Tibial artery (tissue), 4 donors: ENCODE measurements at places on chromosomes 16 and 17.

DNA sequence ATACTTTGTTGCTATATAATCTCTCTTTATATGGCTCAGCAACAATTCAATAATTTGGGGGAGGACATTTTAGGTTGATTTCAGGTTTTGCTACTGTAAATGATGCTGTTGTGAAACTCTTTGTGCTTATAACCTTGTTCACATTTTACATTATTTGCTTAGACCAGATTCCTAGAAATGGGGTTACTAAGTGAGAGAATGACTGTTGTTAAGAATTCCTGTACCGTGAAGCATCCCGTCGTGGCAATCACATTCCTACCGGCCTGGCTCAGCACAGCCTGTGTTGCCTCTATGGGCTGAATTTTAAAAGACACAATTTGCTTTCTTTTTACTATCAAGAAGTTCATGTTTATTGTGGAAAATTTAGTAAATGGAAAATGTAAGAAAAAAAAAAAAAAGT is 31.4 kb downstream of the B9D1 start:
- no peak for DNase-seq

DNA sequence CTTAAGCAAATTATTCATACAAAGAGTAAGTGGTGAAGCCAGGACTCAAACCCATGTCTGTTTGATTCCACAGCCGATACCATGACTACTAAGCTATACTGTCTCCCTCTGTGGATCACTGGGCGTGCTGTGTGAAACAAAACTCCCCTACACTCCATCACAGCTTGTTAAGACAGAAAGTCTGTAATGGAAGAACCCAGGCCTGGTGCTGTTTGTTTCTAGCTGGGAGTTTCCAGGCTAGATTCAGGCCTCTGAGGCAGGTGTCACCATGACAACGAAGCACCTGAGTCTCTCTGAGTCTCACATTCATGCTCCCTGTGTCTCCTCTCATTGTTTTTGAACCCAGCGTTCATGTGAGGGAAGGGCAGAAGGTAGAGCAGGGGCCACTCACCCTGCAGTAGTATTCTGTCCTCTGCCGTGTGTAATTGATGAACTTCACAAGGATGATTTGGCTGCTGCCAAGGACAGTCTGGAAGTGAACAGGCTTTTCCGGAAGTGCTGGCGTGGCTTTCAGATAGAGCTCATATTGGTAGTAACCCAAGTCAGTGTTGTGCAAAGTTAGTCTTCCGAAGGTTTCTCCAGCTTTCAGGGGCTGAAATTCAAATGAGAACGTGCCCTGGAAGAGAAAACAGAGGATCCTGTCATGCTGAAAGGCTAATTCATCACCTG is 8.6 kb upstream of the VAC14 start:
- DNase-seq, result no peak

- DNase-seq, result no peak
These were observed 38.0 kb downstream of the SLC5A11 start for GRCh38 chr16:24883714-24884151.

DNA sequence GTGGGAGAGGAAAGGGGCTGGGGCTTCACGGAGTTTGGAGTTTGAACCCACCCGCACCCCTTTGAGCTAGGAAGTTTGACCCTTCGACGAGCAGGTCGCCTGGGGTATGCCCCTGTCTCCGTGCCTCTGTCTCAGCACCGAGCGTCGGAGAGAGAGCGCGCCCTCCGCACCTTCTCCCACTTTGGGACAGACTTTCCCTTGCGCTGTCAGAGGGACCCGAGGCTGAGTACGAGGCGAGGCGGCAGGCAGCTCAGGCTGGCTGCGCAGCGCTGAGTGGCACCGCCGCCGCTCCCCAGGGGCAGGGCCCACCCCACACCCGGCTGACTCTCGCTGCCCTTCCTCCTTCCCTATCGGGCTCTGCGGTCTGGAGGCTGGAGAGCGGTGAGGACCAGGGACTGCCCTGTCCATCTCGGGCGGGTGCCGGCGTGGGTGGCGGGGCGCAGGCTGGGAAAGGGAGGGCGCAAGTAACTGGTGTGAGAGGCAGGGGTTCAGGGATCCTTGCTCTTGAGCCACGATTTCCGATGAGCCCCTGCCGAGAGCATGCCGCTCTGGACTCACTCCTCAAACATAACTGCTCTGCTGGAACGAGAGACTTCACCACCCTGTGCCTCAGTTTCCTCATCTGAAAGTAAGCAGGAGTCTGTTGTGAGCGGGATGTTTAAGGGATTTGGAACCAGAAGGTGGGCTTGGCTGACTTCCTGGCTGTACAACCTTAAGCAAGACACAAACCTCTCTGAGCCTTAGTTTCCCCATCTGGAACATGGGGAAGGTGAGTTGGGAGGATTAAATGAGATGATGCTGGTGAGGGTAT is 981 bp downstream of the BEAN1 start:
- DNase-seq, result no peak

GRCh38 chr16:86513471-86514277 is 3.3 kb downstream of the FOXF1 start:
- DNase-seq, result no peak

- DNase-seq, result no peak
These were observed 13.2 kb upstream of the NKD1 start for GRCh38 chr16:50534958-50535357.

DNA sequence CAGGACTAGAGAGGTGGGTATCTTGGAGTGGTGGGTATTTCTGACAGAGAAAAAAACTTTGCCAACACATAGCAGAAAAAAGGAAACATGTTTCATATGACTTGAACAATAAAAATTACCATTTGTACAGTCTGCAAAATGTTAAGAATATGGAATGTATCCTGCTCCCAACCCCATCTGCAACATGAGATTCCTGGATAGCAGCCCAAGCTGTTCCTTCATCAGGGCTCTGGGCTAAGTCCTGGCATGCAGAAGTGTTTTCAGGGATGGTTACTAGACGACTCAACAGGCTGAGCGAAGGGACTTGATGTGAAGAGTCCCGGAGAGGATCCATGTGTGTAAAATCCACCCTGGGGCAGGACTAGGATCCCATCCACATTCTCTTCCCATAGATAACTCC is 121.0 kb upstream of the IRX3 start:
- no peak for DNase-seq

DNA sequence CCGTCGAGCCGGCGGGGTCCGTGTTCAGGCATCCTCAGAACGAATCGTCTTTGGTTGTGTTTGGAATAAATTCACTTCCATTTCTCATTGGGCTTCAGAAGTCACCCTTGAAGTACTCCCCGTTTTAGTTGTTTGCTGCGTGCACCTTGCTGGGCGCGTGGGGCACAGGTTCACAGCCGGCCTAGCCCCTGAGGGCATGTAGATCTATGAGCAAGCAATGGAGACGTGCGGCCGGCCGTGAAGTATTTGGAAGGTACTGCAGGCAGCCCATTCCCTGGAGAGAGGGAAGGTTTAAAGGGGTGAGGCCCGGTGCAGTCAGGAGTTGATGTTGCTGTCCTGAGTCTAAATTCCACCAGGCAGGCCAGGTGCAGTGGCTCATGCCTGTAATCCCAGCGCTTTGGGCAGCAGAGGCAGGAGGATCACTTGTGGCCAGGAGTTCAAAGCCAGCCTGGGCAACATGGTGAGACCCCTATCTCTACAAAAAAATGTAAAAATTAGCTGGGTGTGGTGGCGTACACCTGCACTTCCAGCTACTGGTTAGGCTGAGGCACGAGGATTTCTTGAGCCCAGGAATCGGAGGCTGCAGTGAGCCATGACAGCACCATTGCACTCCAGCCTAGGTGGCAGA is 714 bp downstream of the ACSF3 start:
- DNase-seq, result no peak

DNA sequence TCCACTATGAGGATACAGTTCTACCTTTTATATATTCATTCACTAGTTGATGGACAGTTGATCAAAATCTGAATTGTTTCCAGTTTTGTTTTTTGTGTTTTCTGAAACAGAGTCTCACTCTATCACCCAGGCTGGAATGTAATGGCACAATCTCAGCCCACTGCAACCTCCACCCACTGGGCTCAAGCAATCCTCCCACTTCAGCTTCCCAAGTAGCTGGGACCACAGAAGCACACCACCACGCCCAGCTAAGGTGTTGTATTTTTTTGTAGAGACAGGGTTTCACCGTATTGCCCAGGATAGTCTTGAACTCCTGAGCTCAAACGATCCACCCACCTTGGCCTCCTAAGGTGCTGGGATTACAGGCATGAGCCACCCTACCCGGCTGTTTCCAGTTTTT is 21.0 kb downstream of the LSM12 start:
- no peak for DNase-seq

- DNase-seq, result no peak
These were observed 6.4 kb upstream of the TMC5 start for GRCh38 chr16:19411298-19411697.

DNA sequence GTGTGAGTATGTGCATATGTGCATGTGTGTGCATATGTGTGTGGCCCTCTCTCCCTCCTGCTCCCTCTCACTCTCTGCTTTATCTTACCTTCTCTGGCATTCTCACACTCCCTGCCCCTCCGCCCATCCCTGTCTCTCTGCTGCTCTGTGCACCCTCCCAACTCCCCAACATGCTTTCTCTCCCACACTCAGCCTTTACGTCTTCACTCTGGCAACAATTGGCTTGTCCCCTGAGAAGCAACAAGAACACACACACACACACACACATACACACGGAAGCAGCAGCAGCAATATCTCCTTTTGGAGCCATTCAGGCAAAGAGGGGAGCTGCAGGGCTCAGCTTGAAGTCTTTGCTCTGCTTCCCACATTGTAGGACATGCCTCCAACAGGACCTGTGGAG is 27.8 kb downstream of the PITPNM3 start:
- DNase-seq, result no peak

GRCh38 chr17:77923776-77924513 is 34.6 kb upstream of the TNRC6C start:
- DNase-seq, result peak; percentile 19

GRCh38 chr17:12386225-12386624 is 279.5 kb upstream of the MYOCD start:
- no peak for DNase-seq

DNA sequence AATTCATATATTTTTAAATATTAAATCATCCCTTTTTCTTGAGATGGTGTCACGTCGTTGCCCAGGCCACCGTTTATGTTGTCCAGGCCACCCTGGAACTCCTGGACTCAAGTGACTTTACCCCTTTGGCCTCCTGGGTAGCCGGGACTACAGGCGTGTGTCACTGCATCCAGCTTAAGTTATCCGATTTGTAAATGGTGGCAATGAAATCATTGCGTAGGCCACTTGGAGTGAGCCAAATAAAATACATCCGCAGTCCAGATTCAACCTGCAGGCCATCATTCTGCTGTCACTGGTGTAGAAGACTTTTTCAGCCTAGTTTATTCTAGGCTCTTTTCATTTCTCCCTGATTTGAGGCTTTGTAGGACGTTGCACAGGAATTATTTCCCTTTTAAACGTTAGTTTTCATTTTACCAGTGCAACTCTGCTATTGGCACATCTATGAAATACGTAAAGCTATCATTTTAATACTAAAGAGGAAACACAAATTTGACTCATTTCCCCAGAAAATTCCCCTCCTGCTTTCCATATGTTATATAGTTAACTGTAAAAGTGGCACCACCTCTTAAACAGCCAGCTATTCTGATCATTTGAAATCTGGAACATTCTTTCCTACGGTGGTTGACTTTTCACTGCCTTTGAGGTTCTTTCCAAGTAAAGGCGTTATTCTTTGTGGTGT is 449.8 kb downstream of the MAF start:
- no peak for DNase-seq

- no peak for DNase-seq
These were observed 6.4 kb downstream of the ALYREF start for GRCh38 chr17:81884968-81885367.

GRCh38 chr17:77217123-77217522 is 76.4 kb downstream of the SEC14L1 start:
- DNase-seq, result no peak
